ENCODE measurements at places on chromosomes 2 and 18.

GRCh38 chr2:191580581-191580980, 97.4 kb upstream of the NABP1 start:
- no peak for DNase-seq

DNA sequence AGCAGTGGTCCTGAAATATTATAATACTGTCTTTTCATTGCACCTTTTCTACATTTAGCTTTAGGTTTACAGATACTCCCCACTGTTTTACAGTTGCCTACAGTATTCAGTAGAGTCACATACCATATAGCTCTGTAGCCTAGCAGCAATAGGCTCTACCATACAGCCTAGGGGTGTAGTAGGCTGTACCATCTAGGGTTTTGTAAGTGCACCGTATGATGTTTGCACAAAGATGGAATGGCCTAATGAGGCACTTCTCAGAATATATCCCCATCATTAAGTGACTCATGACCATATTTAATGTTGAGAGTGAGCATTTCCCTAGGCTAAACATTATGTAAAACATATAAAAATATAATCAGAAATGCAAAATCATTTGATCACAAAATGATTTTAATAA, 511.3 kb upstream of the RAB12 start:
- no peak for DNase-seq

DNA sequence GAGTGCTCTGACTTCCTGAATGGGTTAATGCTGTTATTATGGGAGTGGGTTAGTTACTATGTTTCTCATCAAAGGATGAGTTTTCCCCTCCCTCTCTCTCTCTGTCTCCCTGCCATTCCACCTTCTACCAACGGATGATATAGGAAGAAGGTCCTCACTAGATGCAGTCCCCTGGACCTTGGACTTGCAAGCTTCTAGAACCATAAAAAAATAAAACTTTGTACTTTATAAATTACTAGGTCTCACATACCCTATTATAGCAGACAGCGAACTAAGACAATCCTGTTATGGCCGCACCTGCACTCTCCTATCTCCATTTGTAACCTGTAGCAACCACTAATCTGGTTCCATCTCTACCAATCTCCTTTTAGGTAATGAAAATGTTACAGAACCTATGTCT, 564.9 kb downstream of the CNTNAP5 start:
- no peak for DNase-seq

- no peak for DNase-seq
Observed at GRCh38 chr2:152437276-152438108, 102.5 kb downstream of the FMNL2 start.

- no peak for DNase-seq
Observed at GRCh38 chr18:41072946-41073345, 882.1 kb upstream of the PIK3C3 start.

GRCh38 chr2:219037783-219038499, 3.4 kb downstream of the CFAP65 start:
- DNase-seq, result no peak

DNA sequence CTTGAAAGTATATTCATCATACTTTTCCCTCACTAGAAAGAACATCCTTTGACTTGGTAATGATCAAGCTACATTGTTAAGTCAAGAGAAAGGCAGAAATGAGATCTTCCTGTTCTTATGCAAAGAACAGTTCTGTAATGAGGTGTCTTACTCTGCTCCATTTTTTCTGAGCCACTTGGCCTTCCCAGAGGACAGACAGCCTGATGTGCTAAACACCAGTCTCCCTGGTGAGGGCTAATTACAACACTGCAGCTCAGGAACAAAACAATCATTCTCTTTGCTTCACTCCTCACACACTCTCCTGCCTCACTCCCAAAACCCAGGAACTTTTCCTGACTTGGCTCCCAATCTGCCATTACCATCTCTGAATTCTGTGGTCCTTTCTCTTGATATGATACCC, 25.6 kb downstream of the TACR1 start:
- DNase-seq, result no peak

- DNase-seq, result no peak
Observed at GRCh38 chr2:205324355-205324754, 357.9 kb upstream of the NRP2 start.

DNA sequence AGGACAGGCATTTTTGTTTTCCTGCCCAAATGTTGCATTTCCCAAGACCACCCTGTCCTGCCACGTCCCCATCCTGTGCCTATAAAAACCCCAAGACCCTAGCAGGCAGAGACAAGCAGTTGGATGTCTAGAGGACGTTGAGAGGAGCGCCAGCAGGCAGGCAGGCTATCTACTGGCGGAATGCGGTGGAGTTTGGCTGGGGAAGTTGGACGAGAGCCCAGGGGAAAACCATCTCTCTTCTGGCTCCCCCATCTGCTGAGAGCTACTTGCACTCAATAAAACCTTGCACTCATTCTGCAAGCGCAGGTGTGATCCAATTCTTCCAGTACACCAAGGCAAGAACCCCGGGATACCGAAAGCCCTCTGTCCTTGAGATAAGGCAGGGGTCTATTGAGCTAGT, 72.5 kb downstream of the ARL6IP6 start:
- peak; percentile 45 for DNase-seq

All from cerebellar cortex (tissue), 1 donor.